Breast epithelium (tissue), 4 donors: ENCODE measurements at places on chromosomes 7 and 10. TPM values are rescaled to one million over a fixed set of nuclear protein-coding genes. Genes with fewer than 3 reads are reported as not detected.

Gene PPP1R9A
- 34.7 TPM for total RNA-seq

Gene RSPH10B
- total RNA-seq, result 0.15 TPM

Gene ATOH7
- 0.64 TPM for total RNA-seq

Gene MCM10
- total RNA-seq, result 1.8 TPM

Gene CYP3A4
- 0.33 TPM for total RNA-seq

Gene NPTX2
- 3.2 TPM for total RNA-seq

Gene NKX2-3
- not detected for total RNA-seq

Gene PGAM1
- total RNA-seq, result 171 TPM

Gene TEX36
- total RNA-seq, result not detected

Gene HTR7
- total RNA-seq, result 1.8 TPM

Gene MOGAT3
- not detected for total RNA-seq

Gene GIMAP6
- total RNA-seq, result 35.2 TPM

Gene SYT15
- 3.8 TPM for total RNA-seq

Gene FOXI2
- not detected for total RNA-seq

Gene FOXK1
- 15.7 TPM for total RNA-seq

Gene ABCB4
- total RNA-seq, result 1.3 TPM

Gene SCART1
- 3.7 TPM for total RNA-seq

Gene CUL2
- 18.9 TPM for total RNA-seq

Gene GHRHR
- total RNA-seq, result not detected

Gene ERVW-1
- total RNA-seq, result not detected

Gene IDI2
- total RNA-seq, result not detected

Gene NCF1
- total RNA-seq, result 5.0 TPM

Gene CALHM2
- 38.9 TPM for total RNA-seq

Gene PILRB
- total RNA-seq, result 33.8 TPM
